ENCODE measurements at places on chromosomes 4 and X.

DNA sequence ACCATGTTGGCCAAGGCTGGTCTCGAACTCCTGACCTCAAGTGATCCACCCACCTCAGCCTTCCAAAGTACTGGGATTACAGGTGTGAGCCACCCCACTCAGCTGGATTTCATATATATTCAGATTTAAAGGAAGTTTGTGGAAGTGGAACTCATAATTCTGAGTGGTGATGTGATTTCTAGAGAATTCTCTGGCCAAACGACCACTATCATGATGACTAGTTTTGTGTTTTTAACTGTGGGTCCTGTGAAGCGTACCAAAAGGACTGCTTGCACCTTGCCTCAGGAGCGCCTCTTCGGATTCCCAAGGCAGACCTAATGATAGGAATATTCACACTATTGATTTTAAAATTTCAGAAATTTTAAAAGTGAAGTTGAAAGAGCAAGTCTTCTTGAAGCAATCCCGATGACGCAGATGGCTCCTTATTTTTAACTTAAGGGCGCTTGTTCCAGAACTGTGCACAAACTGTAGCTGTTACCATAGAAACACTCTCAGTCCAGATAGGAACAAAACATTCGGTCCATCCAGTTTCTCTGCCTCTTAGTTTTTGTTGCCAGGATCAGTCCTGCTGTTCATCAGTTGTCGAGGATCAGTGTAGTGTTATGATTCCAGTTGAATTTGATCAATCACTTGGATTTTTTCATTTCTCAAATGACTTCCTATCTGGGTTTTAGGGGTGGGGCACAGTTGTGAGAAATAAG, 51.7 kb upstream of the CLCN4 start:
- DNase-seq: no peak

GRCh38 chr4:163693776-163694175, 199.3 kb downstream of the TMA16 start:
- no peak for DNase-seq

- DNase-seq: no peak
Measured at GRCh38 chr4:126209147-126209546, 894.4 kb downstream of the FAT4 start.

DNA sequence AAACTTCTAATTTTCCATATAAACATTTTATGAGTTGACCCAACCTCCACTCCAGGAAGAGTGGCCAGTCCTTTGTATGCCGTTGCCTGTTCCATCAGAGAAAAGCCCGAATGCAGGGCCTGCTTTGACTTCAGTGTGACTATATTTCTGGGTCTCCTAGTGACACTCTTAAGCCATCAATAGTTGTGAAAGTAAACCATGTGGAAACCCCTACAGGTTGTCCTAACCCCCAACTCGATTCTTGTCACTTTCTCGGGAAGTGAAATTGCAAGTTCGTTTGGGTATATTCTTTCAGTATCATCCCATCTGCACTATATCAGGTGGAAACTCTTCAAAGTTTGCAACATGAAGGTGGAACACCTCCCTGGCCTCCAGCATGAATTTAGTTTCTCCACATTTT, 52.8 kb downstream of the EFHC2 start:
- no peak for DNase-seq

DNA sequence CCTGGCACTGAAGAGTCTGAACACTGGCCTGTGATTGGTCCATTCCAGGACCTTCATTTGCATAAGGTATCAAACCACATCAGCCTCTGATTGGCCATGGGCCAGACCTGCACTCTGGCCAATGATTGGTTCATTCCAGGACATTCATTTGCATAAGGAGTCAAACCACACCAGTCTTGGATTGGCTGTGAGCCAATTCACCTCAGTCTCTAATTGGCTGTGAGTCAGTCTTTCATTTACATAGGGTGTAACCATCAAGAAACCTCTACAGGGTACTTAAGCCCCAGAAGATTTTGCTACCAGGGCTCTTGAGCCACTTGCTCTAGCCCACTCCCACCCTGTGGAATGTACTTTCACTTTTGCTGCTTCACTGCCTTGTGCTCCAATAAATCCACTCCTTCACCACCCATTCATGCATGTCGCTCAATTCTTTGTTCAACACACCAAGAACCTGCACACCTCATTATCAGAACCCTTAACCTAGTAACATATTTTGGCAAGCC, 14.2 kb upstream of the HERC5 start:
- DNase-seq: no peak

GRCh38 chr4:184041156-184041555, 136.0 kb downstream of the STOX2 start:
- DNase-seq: no peak

GRCh38 chrX:145716226-145716625, 101.4 kb upstream of the SLITRK2 start:
- no peak for DNase-seq

GRCh38 chr4:36254371-36254770, 10.1 kb upstream of the ARAP2 start:
- DNase-seq: no peak

GRCh38 chr4:150948074-150948473, 67.0 kb downstream of the LRBA start:
- DNase-seq: no peak

GRCh38 chr4:154560419-154560801, 2.4 kb upstream of the FGB start:
- no peak for DNase-seq
